ENCODE measurements at places on chromosomes 4 and X.

DNA sequence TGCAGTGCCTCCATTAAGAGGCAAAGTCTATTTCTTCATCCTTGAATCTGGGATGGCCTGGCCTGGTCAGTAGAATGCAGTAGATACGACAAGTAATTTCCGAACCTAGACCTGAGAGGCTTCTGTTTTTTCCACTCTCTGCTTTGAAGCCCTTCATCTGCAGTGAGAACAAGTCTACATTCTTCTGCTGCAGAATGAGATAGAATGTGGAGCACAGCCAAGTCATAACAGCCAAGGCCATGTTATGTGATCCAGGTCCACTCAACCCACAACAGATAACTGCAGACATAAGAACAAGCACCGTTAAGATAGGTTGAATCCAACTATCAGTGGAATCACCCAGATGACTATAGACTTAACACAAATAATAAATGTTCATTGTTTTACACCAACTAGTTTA, 1297.7 kb downstream of the C4orf33 start:
- peak; percentile 59 for DNase-seq

- DNase-seq: peak; percentile 12
Observed at GRCh38 chrX:85084770-85085393, 81.2 kb downstream of the APOOL start.

DNA sequence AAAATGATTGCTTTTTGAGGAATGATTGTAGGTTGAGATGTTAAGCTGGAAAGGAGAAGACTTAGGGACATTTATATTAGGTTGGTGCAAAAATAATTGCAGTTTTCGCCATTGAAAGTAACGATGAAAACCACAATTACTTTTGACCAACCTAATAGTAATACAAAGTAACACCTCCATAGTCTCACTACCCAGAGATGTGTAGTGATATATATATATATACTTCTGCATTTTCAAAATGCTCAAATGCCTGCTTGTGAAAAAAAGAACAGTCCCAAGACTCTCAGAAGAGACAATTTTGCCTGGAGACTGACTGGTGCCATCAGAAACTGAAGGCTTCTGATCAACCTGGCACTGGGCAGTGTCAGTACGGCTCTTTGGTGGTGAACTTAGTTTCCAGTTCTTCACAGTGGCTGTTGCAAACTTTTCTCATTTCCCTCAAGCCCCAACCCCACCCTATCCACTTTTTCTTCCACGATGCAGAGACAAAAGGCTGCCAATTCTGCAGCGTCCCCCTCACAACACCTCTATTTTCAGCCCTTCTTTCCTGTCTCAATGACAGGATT, 35.1 kb upstream of the TAPT1 start:
- DNase-seq: no peak

DNA sequence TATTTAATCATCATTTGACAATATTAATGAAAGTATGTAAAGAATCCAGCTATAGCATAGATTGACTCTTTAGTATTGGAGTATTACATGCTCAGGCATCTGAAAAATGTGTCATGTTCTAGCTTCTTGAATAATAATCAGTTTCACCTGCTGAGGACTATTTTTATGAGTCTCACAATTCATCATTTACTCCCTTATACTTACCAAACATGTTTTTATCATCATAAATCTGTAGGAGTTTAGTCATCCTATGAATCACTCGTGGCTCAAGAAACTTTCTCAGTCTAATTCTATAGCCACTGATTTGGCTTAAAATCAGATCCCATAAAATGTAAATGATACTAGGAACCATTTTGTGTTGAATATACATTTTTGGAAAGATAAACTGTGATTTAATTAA, 1616.1 kb downstream of the C4orf33 start:
- peak; percentile 83 for DNase-seq

- DNase-seq: no peak
Observed at GRCh38 chr4:95511477-95511876, 37.3 kb downstream of the UNC5C start.

- no peak for DNase-seq
Observed at GRCh38 chrX:108701633-108702032, 34.7 kb downstream of the IRS4 start.

Measured in fibroblast of upper back skin (primary cell).